ENCODE measurements at places on chromosomes 16 and 17. TPM values are rescaled to one million over a fixed set of nuclear protein-coding genes. Genes with fewer than 3 reads are reported as not detected.

KRT39 gene
- not detected for total RNA-seq

EXOC7 gene
- 78.6 TPM for total RNA-seq

KRT31 gene
- not detected for total RNA-seq

VMO1 gene
- total RNA-seq, result 0.74 TPM

SP2 gene
- 0.28 TPM for total RNA-seq

OR3A3 gene
- total RNA-seq, result not detected

TBC1D3I gene
- total RNA-seq, result 0.28 TPM

SCN4A gene
- under 0.01 TPM for total RNA-seq

PLEKHG4 gene
- 5.6 TPM for total RNA-seq

WNT9B gene
- not detected for total RNA-seq

HS3ST4 gene
- total RNA-seq, result not detected
